ENCODE measurements at places on chromosomes 5 and 9.

- no peak for DNase-seq
Measured at GRCh38 chr9:135948968-135949367, 12.2 kb downstream of the UBAC1 start.

DNA sequence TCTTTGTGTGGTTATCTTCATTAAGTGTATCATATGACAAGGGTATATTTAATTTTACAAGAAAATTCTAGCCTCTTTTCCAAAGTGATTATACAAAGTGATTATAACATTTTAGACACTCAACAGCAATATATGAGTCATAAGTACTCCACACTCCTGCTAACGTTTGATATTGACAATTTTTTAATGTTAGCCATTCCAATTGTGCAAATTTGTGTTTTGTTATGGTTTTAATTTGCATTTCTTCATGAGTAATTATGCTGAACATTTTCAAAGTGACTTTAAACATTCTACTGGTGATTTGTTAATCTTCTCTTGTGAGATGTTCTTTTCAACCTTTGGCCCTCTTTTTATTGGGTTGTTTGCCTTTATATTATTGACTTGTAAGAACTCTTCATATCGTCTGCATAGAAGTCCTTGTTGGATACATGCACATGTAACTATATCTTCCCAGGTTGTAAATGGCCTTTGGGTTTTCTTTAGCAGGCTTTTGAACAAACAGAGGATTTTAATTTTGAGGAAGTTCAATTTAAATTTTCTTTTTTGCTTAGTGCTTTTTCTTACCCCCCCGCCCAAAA is 771.6 kb upstream of the ZNF608 start:
- no peak for DNase-seq

- DNase-seq: no peak
Measured at GRCh38 chr5:133605323-133605722, 7.0 kb downstream of the FSTL4 start.

- no peak for DNase-seq
Measured at GRCh38 chr5:138720840-138721239, 32.4 kb upstream of the CTNNA1 start.

DNA sequence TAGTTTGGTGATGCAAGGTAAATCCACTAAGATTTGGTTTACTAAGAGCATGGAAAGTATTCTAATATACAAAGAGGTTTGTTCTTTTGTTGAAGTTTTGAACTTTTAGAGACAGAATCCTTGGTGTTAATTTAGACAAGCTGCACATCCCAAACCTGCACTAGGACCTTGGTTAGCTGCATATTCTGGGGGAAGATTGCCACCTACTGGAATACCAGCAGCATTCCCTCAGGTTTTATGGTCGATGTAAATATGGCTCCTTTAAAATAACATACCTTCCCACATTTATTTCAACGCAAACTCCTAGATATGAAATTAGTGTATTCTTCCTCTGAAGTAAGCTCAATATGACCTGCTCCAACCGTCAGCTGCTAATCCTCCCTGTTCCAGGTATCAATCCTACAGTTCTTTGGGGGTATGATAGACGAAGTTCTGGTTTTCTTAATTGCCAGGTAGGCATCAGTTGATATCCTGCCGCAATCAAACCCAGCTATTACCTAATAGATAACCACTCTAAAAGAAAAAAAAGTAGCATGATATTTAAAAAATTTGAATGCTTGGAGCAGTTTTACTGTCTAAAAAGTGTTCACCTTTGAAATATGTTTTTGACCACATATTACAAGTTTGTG is 624.1 kb downstream of the ISL1 start:
- peak; percentile 26 for DNase-seq

Data from HuH-7 (cell line).